ENCODE measurements at places on chromosomes 1 and 21.

- no peak for DNase-seq
Measured at GRCh38 chr1:180353945-180354344, 123.9 kb downstream of the LHX4 start.

DNA sequence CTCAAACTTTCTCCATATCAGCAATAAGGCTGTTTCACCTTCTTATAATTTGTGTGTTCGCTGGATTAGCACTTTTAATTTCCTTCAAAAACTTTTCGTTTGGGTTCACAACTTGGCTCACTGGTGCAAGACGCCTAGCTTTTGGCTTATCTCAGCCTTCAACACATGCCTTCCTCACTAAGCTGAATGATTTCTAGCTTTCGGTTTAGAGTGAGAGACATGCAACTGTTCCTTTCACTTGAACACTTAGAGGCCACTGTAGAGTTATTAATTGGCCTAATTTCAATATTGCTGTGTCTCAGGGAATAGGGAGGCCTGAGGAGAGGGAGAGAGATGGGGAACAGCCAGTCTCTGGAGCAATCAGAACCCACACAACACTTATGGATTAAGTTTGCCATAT is 41.2 kb upstream of the IFNLR1 start:
- DNase-seq = no peak

DNA sequence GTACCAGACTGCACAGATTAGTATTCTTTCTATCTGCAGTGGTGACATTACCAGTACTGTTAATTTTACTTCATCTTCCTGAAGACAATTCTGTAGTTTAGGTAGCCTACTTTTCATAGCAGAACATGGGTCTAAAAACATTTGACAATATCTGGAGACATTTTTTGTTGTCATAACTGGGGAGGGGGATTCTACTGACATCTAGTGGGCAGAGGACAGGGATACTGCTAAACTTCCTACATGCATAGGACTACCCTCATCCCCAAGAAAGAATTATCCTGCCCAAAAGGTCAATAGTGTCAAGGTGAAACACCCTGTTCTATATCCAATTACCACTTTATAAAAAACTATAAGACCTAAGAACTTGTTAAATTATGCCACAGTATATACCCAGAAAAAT is 3.4 kb upstream of the ARHGAP29 start:
- no peak for DNase-seq

GRCh38 chr1:16207318-16208269 is 4.9 kb downstream of the ARHGEF19 start:
- no peak for DNase-seq

DNA sequence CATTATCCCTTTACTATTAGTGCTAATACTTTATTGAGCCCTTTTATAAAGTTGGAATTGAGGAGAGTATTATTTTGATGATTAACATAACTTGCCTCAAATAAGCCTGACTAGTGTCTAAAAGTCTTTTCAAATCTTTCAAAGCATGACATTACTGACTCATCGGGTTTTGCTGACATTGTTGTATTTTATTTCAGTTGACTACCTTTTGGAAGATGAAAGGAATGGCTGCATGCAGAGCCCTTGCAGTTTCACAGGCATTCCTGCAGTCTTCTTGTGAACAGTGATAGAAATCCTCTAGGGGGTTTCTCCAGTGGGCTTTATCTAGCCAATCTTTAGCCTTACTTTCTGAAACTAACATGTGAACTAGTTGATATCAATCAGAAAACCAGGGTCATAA is 43.0 kb upstream of the TMEM61 start:
- DNase-seq = no peak

GRCh38 chr1:117608115-117608615 is 2.3 kb downstream of the TENT5C start:
- DNase-seq = no peak

DNA sequence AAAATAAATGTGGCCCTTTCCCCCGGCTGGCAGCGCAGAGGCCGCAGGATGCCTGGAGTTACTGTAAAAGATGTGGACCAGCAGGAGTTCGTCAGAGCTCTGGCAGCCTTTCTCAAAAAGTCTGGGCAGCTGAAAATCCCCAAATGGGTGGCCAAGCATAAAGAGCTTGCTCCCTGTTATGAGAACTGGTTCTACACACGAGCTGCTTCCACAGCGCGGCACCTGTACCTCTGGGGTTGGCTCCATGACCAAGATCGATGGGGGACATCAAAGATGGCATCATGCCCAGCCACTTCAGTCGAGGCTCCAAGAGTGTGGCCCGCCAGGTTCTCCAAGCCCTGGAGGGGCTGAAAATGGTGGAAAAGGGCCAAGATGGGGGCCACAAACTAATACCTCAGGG is 95.9 kb downstream of the LRIG2 start:
- no peak for DNase-seq

DNA sequence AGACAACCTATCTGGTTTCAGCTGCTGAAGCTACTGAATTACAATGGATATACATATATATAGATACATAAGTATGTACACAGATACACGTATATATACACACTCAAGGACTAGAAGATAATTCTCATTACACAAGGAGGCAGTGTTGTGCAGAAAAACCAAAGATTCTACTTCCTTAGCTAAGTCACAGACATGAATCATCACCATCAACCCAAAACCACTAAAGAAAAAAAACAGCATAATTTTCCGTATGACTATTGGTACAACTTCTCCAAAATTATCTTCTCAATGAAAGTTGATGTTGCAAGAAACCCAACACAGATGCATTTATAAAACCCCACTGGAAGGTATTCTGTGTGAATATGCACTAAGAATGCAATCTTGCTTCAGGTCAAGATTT is 36.8 kb upstream of the RPF1 start:
- peak; percentile 85 for DNase-seq

DNA sequence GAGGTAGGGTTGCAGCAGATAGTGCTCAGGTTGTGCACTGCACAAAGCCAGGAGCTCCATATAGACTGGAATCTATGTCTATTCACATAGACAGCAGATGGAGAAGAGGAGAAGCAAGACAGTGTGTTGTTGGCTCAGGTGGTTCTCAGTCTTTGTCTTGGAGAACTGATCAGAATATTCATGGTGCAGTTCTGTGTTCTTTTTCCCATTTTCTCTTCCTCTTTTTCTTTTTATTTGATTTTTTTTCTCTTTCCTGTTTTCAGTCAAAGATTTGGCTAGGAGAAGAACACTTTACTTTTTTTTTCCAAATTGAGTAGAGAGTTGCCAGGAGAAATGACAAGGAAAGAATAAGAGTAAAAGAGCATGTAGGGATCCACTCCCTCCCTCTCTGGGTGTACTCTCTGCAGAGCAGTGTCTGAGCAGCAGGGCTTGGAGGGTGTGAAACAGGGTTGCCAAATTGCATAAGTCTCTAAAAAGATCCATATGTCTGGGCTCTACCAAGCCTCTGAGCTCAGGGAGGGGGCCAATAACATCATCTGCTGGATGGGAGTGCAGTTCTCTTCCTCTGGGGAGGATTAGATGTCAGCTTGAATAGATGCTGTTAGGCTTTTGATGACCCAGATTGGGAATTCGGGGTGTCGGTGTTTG is 8.7 kb upstream of the CD34 start:
- DNase-seq = no peak

- no peak for DNase-seq
Measured at GRCh38 chr1:58398714-58399113, 147.8 kb downstream of the OMA1 start.

GRCh38 chr1:23403735-23404486 is 20.6 kb downstream of the TCEA3 start:
- peak; percentile 99 for DNase-seq

GRCh38 chr1:48870596-48870995 is 93.9 kb upstream of the BEND5 start:
- no peak for DNase-seq

GRCh38 chr1:185040408-185040735 is 5.0 kb upstream of the RNF2 start:
- no peak for DNase-seq

- DNase-seq = no peak
Measured at GRCh38 chr1:203681739-203682138, 55.1 kb downstream of the ATP2B4 start.

- no peak for DNase-seq
Measured at GRCh38 chr1:56451491-56451890, 127.9 kb downstream of the PLPP3 start.

DNA sequence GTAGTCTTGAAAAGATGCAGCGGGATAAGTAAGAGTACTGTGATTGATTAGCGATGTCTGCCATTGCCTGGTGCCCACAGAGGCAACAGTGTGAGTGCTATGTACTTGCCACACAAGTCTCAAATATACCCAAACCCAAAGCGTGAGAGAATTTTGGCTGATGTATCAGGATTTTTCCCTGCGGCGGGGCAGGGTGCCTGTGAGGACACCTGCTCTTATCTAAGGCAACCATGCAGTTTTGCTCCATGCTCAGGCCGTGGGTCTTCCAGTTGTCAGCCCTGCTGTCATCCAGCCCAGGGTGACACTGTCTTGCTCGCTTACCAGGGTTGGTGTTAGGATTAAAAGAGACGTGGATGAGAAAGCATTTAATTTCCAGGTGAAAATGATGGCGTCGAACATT is 202.7 kb downstream of the PTPRU start:
- no peak for DNase-seq

DNA sequence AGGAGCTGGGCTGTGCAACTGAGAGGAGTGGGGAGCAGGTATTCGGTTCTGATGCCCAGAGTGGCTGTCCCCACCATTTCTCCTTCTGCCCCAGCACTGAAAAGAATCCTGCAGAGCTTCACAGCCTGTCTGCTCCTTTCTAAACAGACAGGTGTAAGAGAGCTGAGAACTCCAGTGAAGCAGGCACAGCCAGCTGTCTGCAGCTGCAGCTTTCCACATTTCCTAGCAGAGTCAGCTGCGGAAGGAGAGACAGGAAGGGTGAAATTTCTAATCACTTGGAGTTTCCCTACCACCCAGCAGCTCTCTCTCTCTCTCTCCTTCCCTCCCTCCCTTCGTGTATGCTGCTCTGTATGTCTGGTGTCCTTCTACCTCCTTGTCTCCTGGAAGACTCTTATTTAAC is 40.5 kb upstream of the GJB5 start:
- no peak for DNase-seq

DNA sequence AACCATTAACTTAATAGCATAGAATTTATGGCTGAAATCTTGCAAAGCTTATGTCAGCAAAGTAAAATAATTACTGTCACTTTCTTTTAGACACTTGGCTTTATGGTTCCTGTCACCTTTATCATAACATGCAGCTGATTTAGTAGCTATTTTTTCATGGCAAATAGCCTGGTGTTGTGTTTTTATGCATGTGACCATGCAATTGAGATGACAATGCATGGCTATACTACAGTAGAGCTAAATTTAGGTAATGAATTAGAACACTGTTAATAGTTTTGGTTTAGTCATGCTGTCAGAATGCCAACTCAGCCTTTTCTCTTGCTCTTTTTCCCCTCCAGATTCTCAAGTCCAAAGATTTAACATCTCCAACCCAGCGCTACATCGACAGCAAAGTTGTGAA is 88.6 kb downstream of the TGFB2 start:
- DNase-seq = no peak

DNA sequence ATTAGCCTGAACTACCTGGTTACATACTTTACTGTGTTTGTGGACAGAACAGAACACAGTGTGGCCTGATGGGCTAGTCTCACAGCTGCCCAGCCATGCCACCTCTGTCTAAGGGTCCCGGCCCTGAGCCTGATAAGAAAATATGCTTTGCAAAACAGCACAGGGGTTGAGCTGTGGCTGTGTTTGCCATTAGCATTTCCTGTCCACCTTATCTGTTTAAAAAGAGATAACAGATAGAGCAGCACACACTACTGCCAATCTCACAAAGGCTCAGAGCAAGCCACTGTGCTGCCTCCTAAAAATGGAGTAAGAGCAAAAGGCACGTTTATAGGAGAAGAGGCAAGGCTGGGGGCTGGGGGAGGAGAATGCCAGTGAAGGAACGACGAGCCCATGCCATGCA is 95.0 kb downstream of the SUSD4 start:
- no peak for DNase-seq

GRCh38 chr1:157155658-157156057 is 17.5 kb upstream of the ETV3 start:
- DNase-seq = no peak

- peak; percentile 60 for DNase-seq
Measured at GRCh38 chr1:59100708-59101374, 196.1 kb upstream of the FGGY start.

DNA sequence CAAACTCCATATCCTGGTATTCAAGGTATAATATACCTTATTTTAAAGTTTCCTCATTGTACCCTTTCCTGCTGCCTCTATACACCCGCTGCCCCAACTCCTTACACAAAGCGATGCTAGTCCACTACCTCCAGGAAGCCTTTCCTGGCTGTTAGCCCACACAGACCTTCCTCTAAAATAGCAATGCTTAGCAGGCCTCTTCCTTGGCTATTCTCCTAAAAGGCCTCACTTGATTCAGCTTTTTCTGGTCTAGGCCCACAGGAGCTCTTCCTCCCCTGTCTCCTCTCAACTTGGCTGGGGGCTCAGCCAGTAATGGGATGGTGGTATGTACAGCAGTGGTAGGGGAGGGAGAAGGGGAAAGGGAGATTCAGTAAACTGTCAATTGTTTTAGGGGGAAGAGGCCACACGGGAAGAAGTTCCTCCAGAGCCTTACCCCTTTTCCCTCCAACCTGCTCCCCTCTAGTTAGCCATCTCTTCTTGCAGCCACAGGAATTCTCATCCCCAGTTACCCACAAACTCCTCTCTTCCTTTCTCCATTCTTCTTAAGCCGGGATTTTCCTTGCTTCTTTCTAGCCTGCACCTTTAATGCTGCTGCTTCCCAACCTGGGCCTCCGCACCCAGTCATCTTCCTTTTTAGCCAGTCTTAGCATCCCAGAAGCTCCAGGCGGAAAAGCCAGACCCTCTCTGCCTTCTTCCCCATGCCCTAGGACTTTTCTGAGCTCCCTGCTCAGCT is 2.6 kb downstream of the LRRC41 start:
- peak; percentile 22 for DNase-seq

GRCh38 chr1:1021010-1021919 is 1.3 kb downstream of the AGRN start:
- DNase-seq = no peak

- DNase-seq = no peak
Measured at GRCh38 chr1:179302070-179302469, 8.5 kb downstream of the SOAT1 start.

- DNase-seq = peak; percentile 34
Measured at GRCh38 chr1:57411262-57411661, 12.6 kb downstream of the DAB1 start.

GRCh38 chr1:210707300-210708240 is 378.9 kb downstream of the HHAT start:
- no peak for DNase-seq

DNA sequence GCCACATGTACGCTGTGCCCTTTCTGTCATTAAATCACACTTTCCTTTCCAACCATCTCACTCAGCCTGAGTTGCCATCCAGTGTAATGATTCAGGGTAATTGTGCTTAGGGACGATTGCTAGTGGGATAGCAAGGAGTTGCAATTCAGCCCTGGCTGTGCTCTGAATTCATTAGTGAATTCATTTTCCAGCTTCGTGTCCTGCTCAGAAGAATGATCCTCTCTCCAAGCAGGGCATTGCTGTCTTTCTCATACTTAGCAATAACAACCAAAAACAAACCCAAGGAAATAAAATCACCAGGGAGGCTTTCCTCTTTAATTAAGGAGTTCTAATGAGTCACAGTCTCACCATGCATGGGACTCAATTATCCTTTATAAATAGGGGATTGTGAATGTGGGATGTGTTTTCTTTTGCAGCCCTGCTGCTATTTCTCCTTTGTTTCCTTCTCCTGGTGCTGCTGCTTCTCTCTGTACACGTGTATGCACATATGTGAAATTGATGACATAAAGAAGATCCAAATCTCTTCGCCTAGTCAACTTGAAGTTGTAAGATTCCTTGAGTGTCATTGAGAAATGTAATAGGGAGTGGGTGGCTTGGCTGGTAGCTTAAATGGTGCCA is 167.0 kb downstream of the TSEN15 start:
- DNase-seq = no peak
